ENCODE measurements at places on chromosomes 16 and 17.

DNA sequence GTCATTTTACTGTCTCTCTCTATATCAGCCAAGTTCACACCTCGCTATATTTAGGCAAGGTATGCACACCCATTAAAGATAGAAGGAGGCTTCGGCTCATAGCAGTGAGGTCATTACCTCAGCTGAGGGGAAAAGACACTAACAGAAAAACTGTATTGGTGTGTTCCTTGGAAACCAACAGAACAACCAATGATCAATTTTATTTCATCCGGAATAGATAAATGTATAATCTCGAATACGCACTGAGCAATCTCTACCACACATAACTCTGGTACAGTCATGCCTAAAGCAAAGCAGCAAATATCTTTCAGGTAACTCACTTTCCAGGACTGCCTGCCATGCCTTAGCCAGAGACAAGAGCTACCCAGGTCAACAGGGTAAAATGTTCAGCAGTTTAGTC, 109.9 kb upstream of the CORO6 start:
- DNase-seq: no peak

DNA sequence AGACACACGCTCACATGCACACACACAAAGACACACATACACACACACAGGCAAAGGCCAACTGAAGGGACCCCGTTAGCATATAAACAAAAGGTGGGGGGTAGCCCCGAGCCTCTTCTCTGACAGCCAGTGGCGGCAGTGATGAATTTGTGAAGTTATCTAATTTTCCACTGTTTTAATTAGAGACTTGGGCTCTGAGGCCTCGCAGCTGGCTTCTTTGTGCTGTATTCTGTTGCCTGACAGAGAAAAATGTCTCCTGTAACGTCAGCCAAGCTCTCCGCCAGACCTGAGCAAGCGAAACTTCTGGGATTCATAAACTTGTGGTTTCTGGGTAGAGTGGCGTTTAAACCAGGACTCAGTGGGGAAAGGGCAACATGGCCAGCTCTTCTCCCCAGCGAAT, 113.9 kb upstream of the FOXF1 start:
- DNase-seq: no peak

- no peak for DNase-seq
Measured at GRCh38 chr16:749010-749409, 8.2 kb upstream of the CIAO3 start.

DNA sequence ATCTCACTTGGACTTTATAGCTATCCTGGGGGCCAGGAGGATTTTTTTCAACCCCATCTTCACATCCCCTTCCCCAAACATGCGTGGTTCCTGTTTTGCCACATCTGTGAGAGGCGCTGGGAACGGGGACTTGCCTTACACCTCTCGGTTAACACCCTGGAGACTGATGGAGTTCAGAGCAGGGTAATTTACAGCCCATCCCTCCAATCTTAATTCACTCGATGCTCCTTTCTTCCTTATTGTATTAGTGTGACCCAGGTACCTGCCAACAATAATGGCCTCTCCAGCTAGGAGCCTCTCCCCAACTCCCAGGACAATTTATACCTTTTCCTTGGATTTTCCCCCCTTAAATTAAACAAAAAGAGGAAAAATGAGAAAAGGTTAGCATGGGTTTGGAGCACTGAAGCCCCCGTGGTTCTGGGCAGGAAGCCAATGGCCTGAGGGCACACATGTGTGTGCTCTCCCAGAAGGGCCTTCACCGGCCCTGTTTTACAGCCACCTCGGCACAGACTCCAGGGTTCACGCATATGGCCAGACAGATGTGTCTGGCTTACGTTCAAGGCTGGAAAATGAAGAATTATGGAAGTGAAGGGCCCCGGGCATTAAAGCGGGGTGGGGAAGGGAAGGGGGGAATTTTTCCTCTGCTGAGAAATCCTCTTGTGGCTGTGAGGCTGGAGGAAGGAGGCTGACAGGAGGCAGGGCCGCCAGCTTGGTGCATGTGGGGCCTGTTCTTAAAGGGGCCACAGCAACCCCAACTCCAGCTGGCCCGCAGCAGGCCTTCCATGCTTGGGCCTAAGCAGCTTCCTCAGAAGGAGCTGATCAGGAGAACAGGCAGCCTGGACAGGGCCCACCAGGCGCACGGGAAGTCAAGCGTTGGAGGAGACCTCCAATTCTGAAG, 21.4 kb downstream of the HIC1 start:
- DNase-seq: no peak

DNA sequence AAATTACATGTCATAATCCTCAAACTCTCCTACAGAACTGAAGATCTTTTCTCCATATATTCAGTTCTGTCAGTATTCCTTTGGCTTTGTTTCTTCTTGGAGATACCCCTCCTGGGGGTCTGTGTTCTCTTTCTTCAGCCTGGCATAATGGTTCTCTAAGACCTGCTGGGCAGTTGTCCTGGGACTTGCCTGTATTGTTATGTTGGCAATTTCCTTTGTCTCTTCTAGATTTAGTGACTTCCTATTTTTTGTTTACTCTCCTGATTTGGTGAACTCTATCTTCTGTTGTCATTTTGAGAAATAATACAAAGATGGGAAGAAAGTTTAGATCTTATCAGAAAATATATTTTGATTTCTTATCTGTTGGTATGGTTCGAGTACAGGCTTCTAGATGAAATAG, 127.8 kb downstream of the GOSR1 start:
- no peak for DNase-seq

DNA sequence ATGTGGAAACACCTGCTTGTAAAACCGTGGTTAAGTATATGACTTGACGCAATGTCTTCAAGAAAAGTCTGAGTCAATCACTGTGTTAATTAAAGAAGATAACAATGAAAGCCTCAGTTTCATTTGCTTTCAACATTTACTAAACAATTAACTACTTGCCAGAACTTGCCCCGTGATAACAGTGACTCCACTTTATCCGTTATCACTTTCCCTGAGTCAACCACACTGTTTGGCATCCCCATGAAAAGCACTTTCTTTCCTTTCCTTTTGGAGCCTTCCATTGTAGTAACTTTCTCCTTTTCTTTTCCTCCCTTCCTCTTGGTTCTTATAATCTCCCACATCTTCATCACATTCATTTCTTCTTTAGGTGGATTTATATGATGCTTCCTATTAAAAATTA, 435.1 kb upstream of the GOT2 start:
- no peak for DNase-seq

GRCh38 chr17:49053171-49053829, 56.1 kb downstream of the IGF2BP1 start:
- no peak for DNase-seq

DNA sequence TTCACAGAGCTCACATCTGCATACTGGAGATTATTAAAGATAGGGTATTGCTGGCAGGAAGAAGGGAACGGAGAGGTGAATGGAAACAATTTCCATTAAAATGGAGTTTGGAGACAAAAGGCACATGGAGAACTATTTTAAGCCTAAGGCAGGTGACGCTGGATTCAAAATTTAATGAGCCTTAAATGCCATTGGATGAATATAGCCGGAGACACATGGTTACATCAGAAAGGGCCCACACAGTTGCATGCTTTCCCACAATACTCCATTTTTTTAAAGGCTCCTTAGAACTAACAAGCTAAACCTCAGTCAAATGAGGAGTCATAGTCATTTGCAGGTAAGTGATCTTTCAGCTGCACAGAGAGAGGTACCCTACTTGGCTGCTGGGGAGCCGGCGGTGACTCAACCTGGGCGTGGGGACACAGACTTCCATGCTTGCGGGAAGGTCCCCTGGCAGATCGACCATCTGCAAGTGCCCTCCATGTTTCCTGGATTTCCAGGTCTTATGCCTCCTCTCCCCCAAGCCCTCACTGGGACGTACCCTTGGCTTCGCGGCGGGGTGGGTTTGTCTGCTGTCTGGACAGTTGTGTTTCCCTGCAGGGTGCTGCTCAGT, 259.2 kb downstream of the CBLN1 start:
- no peak for DNase-seq

GRCh38 chr16:89442990-89443726, 47.2 kb downstream of the ANKRD11 start:
- no peak for DNase-seq

DNA sequence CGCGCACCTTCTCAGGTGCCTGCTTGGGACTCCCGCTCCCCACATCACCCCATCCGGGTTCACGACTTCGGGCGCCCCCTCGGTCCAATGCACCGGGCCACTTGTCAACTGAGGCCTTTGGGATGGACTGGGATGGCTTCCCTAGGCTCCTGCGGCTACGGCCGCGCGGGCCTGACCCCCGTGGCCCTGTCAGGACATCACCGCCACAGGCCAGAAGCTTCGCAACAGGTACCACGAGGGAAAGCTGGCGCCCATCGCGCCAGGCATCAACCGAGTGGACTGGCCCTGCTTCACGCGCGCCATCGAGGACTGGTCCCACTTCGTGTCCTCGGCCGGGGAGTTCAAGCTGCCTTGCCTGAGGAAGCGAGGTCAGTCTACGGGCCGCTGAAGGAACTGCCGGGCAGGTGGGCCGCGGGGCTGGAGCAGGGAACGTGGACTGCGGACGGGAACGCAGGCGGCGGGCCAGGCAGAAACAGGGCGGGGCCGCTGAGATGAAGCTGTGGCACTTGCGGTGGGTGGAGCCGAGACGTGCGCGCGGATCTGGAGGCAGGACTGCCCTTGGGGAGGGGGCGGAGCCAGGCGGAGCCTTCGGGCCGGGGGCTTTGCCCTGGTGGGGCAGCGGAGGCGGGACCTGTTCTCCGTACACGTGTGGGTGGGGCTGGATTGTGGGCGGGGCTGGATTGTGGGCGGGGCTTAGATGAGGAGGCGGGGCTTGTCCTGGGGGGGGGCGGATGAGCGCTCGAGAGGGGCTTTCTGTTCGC, 13.7 kb upstream of the CNGB1 start:
- DNase-seq: peak; percentile 81

GRCh38 chr16:64013856-64014255, 1108.0 kb downstream of the CDH11 start:
- no peak for DNase-seq

GRCh38 chr17:6752068-6752909, 3.6 kb upstream of the XAF1 start:
- no peak for DNase-seq

DNA sequence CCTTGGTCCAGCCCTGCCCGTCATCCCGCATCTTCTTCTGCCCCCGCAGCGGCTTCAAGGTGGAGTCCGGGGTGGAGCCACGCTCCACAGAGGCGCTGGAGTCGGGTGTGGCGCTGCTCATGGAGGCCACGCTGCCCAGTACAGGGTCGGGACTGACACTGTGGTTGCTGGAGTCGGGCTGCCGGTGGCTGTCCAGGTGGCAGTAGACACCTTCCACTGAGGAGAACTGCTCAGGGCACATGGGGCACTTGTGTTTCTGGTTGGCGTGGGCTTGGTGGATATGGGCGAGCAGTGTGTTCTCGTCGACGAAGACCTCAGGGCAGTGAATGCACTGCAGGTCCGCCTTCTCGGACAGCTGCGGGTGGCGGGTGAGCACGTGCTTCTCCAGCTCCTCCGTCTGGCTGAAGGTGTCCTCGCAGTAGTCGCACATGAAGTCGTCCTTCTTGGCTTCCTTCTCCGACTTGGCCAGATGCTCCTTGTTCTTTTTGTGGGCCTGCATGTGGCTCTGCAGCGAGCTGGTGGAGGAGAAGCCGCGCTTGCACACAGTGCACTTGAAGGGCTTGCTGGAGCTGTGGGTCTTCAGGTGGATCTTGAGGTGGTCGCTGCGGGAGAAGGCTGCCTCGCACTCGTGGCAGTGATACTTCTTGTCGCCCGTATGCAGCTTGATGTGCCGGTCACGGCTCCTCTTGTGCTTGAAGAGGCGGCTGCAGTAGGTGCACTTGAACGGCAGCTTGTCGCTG, 217.8 kb downstream of the ZNF423 start:
- DNase-seq: no peak

DNA sequence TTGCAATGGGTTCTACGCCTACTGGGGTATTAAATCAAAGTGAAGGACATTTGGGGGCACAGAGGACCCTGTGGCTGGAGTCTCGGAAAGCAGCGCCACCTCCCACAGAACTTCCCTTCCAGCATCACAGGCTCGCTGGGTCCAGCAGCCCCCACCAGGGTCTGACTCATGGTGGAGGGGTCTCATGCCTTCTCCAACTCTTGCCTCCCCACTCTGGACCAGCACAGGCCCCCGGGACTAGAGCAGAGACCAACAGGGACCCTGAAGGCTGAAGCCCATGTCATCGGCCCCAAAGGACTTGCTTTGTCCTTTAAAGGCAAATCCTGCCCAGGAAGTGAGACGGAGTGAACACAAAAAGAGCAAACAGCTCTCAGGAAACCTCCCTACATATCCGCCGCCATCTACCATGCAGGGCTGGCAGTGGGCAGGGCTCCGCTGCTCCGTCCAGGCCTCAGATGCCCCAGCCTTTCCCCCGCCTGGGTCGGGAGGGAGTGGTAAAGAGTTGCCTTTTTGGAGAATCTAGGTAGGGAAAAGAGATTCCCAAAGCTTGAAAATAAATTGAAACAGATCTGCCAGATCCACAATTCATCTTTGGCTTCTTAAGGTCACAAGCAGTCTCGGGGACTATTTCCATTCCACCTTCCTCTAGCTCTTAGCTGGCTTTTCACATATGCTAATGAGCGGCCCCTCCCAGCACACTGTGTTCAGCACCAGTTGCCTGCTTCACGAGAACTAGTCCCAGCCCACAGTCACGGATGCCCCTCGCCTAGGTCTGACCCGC, 2.1 kb upstream of the GPRC5C start:
- no peak for DNase-seq

DNA sequence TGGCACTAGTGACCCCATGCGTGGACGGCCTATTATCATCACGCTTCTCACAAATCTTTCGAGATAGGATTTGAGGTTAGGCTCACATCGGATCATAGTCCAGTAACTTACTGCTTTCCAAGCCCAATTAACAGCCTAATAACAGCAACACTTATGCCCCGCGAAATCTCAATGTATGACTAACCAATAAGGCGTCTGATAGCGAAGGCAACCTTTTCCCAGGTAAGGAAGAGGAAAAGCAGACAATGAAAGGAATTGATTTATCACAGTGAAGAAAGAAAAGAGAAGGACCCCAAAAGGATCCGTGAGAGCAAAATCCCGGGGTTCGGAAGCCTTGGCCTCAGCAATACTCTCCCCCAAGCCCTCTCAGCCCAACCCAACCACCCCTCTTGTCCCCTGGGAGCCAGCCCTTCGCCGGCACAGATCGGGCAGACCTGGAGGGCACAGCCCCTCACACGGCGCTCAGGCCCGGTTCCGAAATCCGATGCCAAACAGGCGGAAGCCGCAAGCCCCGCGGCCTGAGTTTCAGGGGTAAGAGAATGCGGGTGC, 534 bp downstream of the GPATCH8 start:
- no peak for DNase-seq

- no peak for DNase-seq
Measured at GRCh38 chr17:48610282-48611211, at the start of gene HOXB7. HOXB7 (minus strand) TSS chr17:48611017; CDS start chr17:48610918, 99 bp downstream.

- DNase-seq: no peak
Measured at GRCh38 chr16:58187665-58188421, 10.1 kb downstream of the CSNK2A2 start.
